T follicular helper cell (primary cell): ENCODE measurements at places on chromosomes 6 and 20.

GRCh38 chr6:167678102-167679101, 148.3 kb upstream of the AFDN start:
- no peak for DNase-seq

DNA sequence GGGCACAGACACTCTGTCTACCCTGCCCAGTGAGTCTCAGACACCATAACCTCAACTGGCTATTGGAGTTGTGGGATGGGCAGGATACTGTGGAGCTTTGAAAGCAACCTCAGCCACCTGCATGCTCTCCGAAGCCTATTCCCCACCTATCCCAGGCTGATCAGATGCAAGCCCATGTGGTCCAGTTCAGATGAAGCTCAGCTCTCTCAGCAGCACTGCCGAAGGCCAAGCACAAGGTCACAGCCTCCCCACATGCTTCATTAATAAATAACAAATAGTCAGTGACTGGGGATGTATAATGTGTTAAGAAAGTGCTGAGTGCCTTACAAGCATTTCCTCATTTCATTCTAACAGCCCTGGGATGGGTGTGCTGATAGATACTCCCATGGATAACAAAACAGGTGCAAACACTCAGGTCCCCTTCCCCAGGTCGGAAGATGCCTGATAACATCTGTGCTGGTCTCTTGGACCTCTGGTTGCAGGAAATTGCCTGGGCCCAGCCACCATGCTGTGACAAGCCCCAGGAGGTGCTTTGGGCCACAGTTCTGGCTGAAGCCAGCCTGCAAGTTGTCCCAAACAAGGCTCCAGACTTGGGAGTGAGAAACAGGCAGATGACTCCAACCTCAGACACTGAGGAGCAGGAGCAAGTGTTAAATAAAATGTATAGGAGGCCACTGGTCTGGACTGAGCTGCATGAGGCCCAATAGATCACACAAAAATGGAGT, 3.7 kb downstream of the ACSS1 start:
- DNase-seq: no peak

DNA sequence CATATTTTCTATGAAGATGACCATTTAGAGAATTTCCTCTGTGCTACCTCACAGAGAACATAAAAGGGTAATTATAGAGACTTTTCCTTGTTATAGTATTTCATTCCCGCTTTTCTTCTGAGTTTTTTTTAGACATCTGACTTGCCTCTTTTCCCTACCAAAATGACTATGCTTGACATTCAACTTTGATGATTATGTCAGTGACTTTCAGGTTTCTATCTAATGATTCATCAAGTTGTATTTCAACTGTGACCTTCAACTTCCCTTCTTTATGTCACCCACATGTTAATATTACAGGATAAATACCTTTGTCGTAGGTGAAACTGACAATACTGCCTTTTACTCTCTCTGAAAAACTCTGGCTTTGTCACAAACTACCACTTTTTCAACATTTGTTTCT, 95.3 kb downstream of the MLIP start:
- no peak for DNase-seq

DNA sequence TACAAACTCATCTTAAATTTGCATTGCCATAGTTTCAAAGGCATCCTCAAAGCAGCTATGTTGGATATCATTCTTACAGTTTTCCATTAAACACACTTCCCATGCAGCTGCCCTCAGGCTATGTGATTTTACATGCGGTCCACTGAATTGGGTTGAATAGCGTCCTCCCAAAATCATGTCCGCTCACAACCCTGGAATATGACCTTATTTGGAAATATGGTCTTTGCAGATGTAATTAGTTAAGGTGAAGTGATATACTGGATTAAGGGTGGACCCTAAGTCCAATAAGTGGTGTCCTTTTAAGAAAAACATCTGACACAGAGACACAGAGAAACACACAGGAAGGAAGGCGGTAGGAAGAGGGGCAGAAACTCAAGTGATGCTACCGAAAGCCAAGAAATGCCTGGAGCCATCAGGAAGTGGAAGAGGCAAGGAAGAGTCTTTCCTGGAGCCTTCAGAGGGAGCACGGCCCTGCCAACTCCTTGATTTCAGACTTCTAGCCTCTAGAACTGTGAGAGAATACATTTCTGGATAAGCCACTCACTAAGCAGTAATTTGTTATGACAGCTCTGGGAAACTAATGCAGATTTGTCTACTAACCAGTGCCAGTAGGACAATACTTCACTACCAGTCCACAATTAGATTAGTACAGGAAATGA, 42.7 kb upstream of the NHSL1 start:
- DNase-seq: no peak

- DNase-seq: no peak
These were observed 1.5 kb downstream of the TP53INP2 start for GRCh38 chr20:34705397-34706301.

DNA sequence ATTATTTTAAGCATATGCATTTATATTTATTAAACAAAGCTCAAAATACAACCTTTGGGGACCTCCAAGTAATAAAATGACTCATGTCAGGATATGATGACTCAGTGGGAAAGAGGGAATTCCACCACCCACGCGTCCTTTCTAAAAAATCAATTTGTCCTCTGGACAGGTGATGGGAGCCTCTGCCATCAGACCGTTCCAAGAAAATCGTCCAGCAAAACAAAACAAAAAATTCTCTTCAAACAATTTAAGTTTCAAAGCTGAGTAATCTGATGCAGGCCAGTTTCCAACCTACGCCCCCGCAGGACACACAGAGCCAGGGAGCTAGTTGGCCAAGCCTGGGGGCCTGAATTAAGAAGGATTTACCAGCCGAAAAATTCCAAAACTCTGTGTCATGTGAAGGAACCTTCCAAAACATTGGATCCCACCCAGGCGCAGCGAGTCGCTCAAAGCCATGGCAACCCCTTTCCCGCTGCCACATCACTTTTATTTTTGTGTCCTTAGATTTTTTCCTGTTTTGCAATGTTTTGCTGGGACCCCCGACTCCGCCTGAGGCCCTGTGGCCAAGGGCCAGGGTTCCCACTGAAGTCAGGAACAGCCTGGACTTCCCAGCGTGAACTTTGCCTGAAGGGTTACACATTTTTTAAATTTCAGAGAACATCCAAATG, 95.3 kb downstream of the NFATC2 start:
- DNase-seq: no peak

GRCh38 chr6:44167567-44167966, 8.9 kb downstream of the CAPN11 start:
- DNase-seq: no peak

- DNase-seq: no peak
These were observed 49.2 kb downstream of the GNAS start for GRCh38 chr20:58901488-58902402.

GRCh38 chr6:5250451-5250850, 10.3 kb downstream of the LYRM4 start:
- no peak for DNase-seq

GRCh38 chr20:63652192-63652980, 838 bp downstream of the STMN3 start:
- DNase-seq: no peak

- DNase-seq: no peak
These were observed 159.1 kb downstream of the HACE1 start for GRCh38 chr6:104700371-104701185.

DNA sequence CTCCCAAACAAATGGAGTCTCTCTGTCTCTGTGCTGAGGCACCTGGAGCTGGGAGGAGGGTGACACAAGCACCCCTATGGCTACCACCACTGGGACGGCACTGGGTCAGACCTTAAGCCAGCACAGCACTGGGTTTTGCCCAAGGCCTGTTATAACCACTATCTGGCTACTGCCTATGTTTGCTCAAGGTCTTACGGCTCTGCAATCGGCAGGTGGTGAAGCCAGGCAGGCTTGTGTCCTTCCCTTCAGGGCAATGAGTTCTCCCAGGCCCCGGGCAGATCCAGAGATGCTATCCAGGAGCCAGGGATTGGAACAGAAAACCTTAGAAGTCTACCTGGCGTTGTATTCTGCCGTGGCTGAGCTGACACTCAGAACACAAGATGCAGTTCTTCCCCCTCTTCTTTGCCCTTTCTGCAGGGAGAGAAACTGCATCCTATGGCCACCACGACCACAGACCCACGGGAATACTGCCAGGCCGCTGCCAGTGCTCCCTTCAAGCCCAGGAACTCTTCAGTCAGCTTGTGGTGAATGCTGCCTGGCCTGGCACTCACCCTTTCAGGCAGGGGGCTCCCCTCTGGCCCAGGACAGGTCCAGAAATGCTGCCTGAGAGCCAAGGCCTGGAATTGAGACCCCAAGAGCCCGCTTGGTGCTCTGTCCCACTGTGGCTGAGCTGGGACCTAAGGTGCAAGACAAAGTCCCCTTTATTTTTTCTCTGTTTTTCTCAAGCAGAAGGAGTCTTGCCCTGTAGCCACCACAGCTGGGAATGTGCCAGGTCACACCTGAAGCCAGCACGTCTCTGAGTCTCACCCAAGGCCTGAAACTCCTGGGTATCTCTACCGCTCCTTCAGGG, 67.0 kb upstream of the FRMD1 start:
- no peak for DNase-seq
